NCI-H2171 (cell line): ENCODE measurements at places on chromosomes 13 and 19.

- no peak for DNase-seq
Measured at GRCh38 chr19:19214892-19215291, 3.1 kb downstream of the NCAN start.

GRCh38 chr19:903266-903797, 9.7 kb downstream of the R3HDM4 start:
- no peak for DNase-seq

GRCh38 chr19:45515807-45516401, 8.6 kb downstream of the VASP start:
- no peak for DNase-seq

DNA sequence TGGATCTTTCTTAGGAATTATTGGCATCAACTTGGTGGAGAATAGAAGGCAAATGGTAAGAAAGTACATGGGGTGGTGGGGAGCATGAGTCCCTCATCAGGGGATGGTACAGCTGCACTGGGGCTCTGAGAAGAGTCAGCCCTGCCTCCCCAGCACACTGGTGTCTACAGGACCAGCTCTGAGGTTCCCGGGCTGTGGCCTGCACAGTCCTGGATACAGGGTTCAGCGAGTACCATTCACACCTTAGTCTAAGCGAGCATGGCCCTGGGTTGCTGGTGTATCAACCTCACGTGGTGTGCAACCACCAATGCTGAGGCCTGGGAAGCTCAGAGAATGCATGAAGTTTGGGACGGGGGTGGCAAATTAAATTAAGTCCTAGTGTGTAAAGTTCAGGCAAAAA, 10.1 kb downstream of the TMEM255B start:
- no peak for DNase-seq

- DNase-seq: no peak
Measured at GRCh38 chr13:113663934-113664333, 3.1 kb upstream of the GRK1 start.

GRCh38 chr13:35698911-35699576, 222.6 kb upstream of the MAB21L1 start:
- no peak for DNase-seq

DNA sequence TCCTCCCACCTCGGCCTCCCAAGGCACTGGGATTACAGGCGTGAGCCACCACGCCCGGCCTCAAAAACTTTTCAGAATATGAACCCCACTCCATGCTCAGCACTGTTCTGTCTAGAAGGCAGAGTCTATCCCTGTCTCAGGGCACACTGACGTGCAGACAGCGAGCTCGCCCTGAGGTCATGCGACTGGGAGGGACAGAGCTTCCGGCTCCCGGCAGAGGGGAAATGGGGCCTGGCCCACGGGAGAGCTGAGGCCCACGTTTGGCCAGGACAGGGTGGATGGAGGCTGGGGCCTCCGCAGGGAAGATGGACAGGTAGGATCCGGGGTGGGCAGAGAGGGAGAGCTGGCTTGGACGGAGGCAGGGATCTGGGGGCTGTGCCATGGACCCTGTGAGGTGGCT, 2.8 kb upstream of the AZU1 start:
- no peak for DNase-seq

- DNase-seq: no peak
Measured at GRCh38 chr19:33035461-33035860, 29.2 kb downstream of the RHPN2 start.

DNA sequence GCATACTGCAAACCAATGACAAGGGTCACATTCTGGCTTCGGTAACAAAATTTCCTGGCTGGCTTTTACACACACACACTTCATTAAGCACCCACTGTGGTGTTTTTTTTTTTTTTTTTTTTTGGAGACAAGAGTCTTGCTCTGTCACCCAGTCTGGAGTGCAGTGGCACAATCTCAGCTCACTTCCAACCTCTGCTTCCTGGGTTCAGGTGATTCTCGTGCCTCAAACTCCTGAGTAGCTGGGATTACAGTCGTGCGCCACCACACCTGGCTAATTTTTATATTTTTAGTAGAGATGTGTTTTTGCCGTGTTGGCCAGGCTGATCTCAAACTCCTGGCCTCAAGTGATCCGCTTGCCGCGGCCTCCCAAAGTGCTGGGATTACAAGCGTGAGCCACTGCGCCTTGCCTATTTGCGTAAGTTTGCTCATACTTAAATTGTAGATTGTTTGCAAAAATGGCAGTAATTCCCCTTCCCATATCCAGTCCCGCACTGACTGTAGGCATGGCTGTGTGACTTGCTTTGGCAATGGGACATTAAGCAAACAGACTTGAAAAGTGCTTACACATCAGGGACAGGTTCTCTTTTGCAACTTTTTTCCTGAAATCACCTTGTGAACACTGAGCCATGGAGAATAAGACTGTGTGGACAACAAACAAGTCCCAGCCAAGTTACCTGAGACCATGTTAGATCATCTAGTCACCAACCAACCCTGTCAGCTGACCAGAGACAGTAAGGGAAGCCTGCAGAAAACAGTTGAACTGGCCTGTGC, 42.1 kb upstream of the EBPL start:
- no peak for DNase-seq

DNA sequence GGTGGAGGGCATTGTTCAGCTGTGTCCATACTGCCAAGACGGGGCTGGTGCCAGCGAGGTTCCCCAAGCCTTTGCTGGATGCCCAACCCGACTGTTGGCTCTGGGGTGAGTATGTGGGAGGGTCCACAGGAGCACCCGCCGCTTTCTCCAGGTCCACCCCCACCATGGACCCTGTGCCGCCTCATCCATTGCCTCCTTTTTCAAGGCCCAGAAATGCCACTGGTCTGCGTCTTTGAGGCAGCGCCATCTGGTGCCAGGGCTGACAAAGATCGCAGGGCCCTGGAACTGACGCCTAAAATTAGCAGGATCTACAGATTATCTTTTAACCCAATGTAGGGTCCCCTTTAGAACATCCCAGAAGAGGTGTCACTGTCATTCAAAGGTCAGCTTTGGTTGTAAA, 34.6 kb downstream of the NFIX start:
- no peak for DNase-seq
